ENCODE measurements at places on chromosomes 4 and X. TPM values are rescaled to one million over a fixed set of nuclear protein-coding genes. Genes with fewer than 3 reads are reported as not detected.

Gene ELOVL6
- total RNA-seq, result 18.7 TPM

- DNase-seq, result no peak
These were observed 85.4 kb upstream of the RAPGEF2 start for GRCh38 chr4:159017323-159018026.

Gene GJB1
- total RNA-seq, result under 0.01 TPM

- peak; percentile 58 for DNase-seq
These were observed 187.3 kb downstream of the MAB21L2 start for GRCh38 chr4:150769248-150769647.

GRCh38 chr4:15794426-15794825, 16.3 kb downstream of the CD38 start:
- no peak for DNase-seq
